Muscle of back (tissue), 13 donors: ENCODE measurements at places on chromosomes 7 and 10. TPM values are rescaled to one million over a fixed set of nuclear protein-coding genes. Genes with fewer than 3 reads are reported as not detected.
A peak's percentile ranks its signal among the peaks of the same experiment; 100 is the strongest.

The C7orf33 gene
- 0.11 TPM for polyA plus RNA-seq

GRCh38 chr7:123823898-123824753 lies 20.8 kb upstream of the HYAL4 start:
- no peak for DNase-seq

DNA sequence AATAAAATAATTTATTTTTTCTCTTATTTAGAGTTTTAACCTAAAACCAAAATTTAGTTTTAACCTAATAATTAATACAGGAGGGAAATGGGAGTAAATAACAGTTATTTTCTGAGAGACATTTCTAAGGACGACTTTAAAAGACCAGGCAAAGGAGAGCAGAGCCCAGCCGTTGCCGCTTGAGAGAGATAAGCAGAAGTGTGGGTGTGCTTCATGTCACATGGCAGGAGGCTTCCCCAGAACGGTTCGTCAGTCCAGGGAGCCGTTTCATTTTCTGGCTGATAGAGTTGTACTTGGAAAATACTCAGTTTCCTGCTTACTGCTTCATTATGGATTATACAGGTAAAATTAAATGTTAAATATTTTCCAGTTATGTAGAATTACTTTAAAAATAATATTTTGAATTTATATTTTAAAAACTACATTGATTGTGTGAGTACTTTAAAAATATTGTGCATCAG lies 61.4 kb downstream of the ST7 start:
- DNase-seq = peak; percentile 54

GRCh38 chr10:90604636-90605035 lies 253.2 kb downstream of the HTR7 start:
- no peak for DNase-seq

GRCh38 chr7:74579800-74580685 lies 77.5 kb upstream of the GTF2I start:
- DNase-seq = no peak

DNA sequence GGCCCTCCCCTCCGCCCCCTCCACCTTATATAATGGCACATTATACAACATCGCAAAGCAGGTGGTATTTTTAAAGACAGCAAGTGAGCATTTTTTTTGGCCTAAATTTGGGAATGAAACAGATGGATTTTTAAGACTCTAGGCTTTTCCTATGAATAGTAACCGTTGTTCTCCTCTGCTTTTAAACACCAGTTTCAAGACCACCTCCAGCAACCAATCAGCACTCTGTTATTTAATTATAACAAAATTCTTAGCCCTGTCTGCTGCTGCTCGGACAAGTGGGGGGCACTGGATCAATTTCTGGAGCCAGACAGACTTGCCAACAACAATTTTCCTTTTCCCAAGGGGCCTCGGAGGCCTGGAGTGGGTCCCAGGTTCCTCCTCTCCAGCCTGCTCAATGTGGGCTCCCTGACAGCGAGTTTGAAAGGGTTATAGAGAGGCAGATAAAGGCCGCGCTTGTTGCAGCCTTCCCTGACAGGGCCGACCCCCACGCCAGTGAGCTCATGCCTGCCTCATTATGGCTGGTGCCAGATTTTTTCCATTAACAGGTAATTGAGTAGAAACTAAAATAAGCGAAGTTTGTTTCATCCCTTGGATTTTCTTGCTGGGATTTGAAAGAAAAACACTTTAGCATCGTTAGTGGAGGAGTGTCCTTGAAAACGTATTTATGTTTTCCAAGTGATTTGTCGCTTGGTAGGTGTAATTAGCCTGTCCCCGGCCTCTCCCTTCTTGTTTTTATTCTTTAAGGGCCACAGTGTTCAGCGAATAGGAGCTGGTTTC lies 227.3 kb downstream of the TCF7L2 start:
- no peak for DNase-seq

The FRMD4A gene
- 51.7 TPM for polyA plus RNA-seq

The WNT2 gene
- 2.3 TPM for polyA plus RNA-seq

DNA sequence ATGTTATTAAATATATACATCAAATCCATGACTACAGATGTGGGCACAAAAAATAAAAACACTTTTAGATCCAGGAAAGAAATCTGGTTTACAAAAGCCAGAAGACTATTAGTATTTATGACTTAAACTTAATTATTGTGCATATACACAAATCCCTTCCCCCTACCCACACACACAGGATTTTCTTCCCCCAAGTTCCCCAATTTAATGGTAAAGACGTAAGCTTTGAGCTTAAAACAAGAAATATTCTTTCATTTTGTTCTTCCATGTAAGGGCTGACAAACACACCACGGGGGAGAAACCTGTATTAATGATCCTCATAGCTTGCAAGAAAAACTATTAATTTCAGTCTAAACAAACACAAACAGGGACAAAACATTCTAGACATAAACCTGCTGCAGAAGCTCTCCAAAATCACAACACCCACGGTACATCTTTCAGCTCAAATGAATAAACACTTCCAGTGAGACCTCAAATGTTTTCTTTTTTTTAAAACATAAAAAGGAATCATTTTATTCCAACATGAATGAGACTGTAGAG lies 28.5 kb downstream of the OSBPL3 start:
- no peak for DNase-seq

The RSU1 gene
- polyA plus RNA-seq = 111 TPM

The SAMD9L gene
- polyA plus RNA-seq = 5.0 TPM

The TAX1BP1 gene
- 50.8 TPM for polyA plus RNA-seq

The PLXNA4 gene
- 5.1 TPM for polyA plus RNA-seq

The DLX5 gene
- 2.2 TPM for polyA plus RNA-seq

The SLC13A1 gene
- polyA plus RNA-seq = not detected

DNA sequence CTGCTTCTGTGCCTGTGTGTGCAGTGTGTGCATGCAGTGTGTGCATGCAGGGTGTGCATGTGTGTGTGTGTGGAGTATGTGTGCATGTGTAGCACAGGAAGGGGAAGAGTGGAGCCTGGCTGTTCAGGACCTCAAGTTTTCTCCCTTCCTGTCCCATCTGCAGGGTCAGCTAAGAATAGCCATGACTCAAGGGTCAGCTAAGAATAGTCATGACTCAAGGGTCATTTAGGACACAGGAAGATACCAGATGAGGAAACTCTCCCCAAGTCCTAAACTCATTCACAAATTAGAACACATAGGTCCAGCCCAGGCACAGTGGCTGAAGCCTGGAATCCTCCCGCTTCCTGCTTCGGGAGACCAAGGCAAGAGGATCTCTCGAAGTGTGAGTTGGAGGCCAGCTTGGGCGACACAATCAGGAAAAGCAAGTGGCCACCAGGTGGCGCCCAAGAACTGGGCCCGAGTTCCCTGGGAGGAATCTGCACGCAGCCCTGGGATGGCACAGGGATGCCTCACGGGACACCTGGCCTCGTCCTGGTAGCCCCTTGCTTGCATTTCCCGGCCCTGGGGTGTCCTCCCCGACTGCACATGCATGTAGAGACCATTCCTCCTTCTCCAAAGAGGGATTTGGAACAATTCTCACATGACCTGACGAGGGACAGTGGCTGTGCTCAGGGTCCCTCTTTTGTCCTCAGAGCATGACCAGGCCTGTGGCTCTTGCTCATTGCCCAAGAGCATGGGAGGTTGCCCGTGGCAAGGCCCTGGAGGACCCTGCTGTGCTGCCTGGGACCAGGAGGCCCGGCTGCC lies 21.4 kb upstream of the VOPP1 start:
- no peak for DNase-seq

The CTNNA3 gene
- 15.8 TPM for polyA plus RNA-seq

DNA sequence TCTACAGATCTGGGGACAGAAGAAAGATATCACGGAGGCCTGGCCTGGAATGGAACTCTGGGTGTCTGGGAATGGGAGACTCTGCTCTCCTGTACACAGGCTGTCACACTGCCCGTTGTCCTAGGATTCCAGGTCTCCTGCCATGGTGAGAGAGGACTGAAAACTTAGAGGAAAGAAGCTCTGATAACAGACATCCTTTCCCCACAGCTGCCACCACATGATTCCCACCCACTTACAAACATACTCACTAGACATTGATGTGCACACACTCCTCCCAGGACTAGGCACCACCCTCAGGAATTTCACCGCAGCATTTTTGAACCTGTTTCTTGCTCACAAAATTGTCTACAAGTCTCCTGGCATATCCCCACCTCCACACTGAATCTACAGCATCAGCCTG lies 5.7 kb downstream of the ZNF92 start:
- DNase-seq = no peak

The BICC1 gene
- 18.8 TPM for polyA plus RNA-seq

GRCh38 chr7:129084801-129085551 lies 30.1 kb upstream of the TNPO3 start:
- no peak for DNase-seq

The HTR7 gene
- polyA plus RNA-seq = 0.16 TPM

The NME8 gene
- polyA plus RNA-seq = 0.31 TPM

DNA sequence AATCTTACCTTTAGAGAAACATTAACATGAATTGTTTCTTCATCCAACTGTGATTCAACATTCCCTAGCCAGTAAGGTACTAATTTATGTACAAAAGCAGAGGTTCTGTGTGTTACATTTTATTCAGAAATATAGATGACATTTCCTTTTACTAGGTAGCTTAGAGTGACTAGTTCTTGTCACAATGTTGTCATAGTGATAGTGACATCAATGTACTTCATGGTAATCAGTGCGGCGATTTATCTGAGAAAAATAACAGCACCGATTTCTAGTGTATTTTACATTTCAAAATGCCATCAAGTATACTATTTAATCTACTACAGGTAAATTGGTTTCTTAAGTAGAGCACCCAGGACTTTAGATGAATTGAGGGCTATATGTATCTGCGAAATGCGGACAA lies 72.1 kb upstream of the DGKB start:
- no peak for DNase-seq

- no peak for DNase-seq
Observed at GRCh38 chr7:47697543-47697942, 115.6 kb upstream of the TNS3 start.
